ENCODE measurements at places on chromosomes 7 and 10.

GRCh38 chr7:42945821-42946626, 13.8 kb downstream of the MRPL32 start:
- no peak for DNase-seq

GRCh38 chr10:105509517-105509916, 868.4 kb downstream of the SORCS3 start:
- no peak for DNase-seq

GRCh38 chr10:102519246-102519825, 15.6 kb downstream of the SUFU start:
- no peak for DNase-seq

- no peak for DNase-seq
These were observed 124.9 kb downstream of the ARHGAP12 start for GRCh38 chr10:31803606-31804351.

DNA sequence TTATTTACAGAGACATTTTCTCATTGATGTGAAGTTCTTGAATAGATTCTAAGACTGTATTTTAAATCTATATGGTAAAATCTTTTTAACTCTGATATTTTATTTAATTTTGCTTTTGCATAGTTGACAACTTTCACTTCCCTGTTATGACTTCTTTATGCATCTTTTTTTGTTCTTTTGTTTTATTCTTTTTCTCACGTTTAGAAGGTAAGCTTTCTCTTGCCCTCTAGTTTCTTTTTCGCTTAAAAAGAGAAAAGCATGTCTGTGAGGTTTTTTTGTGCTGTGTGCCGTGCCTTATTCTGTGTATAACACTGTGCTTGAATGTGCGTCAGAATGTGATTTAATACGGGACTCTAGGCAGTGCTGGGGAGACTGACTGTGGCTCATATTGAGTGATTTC, 74.7 kb downstream of the AP3M1 start:
- no peak for DNase-seq

DNA sequence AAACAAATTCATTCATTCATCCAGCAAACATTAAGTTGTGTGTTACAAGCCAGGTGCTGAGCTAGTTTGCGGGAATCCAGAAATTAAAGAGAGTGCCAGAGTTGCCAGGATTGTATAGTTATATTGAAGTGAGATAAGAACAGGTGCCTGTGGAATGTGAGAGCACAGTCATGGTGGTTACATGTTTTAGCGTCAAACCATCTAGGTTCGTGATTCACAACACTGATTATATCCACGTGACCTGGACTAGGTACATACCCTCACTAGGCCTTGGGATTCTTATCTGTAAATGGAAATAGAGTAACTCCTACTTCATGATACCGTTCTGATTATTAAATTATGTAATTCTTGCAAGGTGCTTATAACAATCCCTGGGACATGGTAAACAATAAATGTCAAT, 24.5 kb upstream of the CDK1 start:
- no peak for DNase-seq

DNA sequence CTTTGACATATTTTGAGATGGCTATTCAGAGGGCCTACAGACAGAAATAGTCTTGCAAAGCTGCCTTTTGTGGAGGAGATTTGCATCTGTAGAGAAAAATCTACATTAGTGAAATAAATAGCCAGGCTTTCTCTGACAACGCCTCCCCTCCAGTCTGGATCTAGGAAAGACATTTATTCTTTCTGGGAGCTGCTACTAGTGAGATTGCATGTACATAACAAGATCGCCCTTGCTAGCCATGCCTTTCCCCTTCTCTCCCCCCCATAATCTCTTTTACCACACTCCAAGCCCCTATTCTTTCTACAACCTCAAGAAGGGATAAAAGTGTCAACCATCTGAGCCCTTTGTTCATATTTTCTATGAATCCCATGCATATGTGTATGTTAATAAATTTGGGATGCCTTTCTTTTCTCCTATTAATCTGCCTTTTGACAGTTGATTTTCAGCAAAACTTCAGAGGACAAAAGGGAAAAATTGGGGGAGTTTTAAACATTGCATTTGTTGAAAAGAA, 194.2 kb downstream of the SNX13 start:
- DNase-seq, result no peak

DNA sequence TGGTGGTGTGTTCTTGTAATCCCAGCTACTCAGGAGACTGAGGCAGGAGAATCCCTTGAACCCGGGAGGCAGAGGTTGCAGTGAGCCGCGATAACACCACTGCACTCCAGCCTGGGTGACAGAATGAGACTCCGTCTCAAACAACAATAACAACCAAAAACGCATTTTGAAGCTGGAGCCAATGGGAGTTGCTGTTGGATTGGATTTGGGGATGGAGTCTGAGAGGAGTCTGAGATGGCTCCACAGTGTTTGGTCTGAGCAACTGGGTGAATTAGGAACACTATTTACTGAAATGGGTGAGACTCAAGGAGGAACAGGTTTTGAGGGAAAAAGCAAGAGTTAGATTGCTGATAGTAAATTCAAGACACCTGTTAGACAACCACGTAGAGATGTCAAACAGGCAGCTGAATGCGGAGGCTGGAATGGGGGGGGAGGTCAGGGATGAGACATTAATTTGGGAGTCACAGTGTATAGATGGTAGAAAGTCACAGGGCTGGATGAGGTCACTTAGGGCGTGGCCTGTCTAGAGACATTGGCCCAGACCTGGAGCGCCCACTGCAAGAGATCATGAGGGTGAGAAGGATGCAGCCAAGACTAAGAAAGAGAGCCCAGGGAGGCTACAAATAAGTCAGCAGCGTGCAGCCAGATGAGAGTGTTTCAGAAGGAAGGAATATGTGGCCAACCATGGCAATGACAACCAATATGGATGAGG, 56.4 kb downstream of the CYCS start:
- no peak for DNase-seq

DNA sequence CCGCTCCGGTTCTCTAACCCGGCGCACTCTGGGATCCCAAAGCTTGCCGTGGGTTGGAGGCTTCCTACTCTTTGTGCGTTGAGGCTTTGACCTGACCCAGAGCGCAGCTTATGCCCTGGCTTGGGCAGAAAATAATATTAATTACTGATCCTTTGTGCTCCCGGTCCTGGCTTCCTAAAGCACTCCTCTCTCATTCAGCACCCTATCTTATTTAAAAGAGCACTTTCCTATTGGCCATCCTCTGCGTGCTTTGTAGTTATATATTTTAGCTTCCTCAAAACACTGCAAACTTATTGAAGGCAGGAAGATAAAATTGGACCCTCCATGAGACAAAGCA, 466.0 kb downstream of the XPNPEP1 start:
- DNase-seq, result no peak

- DNase-seq, result no peak
These were observed 44.8 kb downstream of the SHTN1 start for GRCh38 chr10:116960066-116960776.

GRCh38 chr7:77537778-77538280, 734 bp downstream of the PTPN12 start:
- DNase-seq, result peak; percentile 78

DNA sequence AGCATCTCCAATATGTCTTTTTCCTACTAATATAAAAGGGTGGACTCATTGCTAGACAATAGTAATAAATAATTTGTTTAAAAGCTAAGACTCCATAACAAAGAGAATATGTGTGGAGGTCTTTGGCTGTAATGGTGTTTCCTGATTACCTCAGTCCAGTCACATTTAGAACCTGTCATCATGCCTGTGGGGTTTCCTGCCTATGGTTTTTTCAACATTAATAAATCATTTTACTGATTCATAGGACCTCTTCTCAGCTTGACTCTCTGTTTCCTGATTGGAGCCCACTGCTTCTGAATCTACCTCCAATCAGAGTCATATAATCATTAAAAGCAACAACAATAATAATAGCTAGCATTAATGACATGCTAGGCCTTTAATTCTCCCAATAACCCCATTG, 52.4 kb upstream of the GNAI1 start:
- DNase-seq, result no peak

GRCh38 chr10:100993986-100994708, 5.5 kb upstream of the LZTS2 start:
- peak; percentile 50 for DNase-seq

- no peak for DNase-seq
These were observed 7.6 kb upstream of the ERVW-1 start for GRCh38 chr7:92485267-92485892.

GRCh38 chr10:70379581-70380176, 2.7 kb downstream of the LRRC20 start:
- DNase-seq, result peak; percentile 42

GRCh38 chr7:73446682-73447081, 13.1 kb downstream of the FZD9 start:
- no peak for DNase-seq

GRCh38 chr10:82908751-82909150, 1033.8 kb downstream of the NRG3 start:
- DNase-seq, result no peak

DNA sequence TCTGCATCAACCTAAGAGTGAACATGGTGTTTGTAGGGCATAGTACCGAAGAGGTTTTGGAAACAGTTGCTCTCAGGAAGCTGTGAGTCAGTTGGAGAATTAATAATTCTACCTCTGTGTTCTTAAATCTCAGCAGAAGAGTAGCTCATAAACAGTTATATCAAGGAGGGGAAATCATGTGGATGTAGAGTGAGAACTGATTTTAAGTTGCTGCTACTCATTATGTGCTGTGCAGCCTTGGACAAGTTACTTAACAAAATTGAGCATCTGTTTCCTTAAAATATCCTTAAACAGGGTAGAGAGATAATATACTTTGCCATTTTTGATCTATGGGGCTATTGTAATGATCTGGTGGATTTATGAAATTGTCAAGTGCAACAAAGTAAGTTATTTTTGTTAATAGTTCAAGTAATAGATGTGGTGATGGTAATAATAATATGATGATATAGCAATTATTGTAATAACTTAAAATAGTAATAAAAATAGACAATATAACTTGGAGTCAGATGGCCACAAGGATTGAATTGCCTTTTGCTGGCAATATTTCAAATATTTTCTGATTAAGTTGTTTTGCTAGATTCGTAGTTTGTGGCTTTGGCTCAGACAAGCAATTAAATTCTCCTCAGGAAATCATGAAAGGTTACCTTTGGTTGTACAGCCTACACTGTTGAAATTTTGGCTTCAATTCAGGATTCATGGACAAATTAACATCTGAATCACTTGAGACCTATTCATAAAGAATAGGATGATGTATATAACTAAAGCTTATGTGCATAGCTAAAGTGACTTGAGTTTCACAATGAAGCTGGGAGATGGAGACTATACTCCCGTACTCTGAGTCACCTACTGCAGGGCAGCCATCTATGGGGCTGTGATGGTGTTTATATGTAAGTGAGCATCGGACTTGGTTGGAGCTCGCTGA, 228.5 kb downstream of the CDK14 start:
- no peak for DNase-seq

- peak; percentile 25 for DNase-seq
These were observed 100.8 kb downstream of the MICALL2 start for GRCh38 chr7:1358376-1359050.

DNA sequence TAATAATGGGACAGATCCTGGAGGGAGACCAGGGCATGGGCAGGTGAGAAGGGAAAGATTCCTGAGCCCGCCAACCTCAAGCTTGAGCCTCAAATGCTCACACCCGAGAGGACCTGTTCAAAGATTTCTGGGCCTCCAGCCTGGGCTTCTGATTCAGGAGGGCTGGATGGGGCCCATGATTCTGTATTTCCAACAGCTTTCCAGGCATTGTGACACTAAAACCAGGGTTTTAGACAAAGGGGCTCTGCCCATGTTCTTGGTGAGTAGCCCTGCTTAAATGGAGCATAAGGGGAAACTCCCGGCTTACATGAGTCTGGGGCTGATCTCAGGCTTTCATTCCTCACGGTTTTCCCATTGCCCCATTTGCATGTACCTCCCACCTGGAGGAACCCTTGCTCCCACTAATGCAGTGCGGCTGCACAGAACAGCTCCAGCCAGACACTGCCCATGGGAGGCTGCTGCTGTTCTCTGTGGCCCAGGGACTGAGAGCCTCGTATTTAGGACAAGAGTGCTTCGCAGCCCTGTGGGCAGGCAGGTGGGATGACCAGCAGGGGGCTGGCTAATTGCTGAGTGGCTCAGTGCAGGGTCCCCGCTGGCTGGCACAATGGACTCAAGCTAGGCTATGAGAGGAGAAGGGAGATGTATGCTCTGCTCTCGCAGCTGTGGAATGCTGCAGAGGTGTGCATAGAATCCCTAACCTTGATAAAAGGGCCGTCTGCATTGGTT, 135.3 kb upstream of the COBL start:
- no peak for DNase-seq

- DNase-seq, result no peak
These were observed 19.1 kb downstream of the TMEM176B start for GRCh38 chr7:150781103-150781502.

- peak; percentile 91 for DNase-seq
These were observed 34.3 kb upstream of the PTF1A start for GRCh38 chr10:23157691-23158369.

- peak; percentile 69 for DNase-seq
These were observed 53.1 kb upstream of the COBL start for GRCh38 chr7:51369746-51370145.

DNA sequence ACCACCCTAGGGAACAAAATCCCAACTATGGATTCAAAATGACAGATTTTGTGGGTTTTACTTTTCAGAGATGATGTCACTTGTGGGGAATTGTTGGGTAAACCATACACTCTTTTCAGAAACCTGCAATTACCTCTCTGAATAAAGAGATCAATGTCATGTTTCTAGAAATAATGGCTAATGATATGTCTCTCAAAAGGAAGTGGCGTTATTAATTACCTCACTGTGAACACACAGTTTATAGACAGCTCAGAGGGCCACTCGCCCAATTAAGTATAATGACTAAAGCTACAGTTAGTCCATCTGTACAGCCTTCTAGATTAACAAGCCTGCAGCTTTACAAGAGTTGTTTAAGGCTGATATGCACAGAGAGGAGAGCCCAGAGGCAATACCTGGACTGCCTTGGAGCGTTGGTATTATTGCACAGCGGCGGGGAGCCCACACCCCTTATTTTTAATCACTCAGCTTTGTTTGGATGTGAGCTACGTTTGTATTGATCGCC, 79.5 kb downstream of the RAB11FIP2 start:
- no peak for DNase-seq

DNA sequence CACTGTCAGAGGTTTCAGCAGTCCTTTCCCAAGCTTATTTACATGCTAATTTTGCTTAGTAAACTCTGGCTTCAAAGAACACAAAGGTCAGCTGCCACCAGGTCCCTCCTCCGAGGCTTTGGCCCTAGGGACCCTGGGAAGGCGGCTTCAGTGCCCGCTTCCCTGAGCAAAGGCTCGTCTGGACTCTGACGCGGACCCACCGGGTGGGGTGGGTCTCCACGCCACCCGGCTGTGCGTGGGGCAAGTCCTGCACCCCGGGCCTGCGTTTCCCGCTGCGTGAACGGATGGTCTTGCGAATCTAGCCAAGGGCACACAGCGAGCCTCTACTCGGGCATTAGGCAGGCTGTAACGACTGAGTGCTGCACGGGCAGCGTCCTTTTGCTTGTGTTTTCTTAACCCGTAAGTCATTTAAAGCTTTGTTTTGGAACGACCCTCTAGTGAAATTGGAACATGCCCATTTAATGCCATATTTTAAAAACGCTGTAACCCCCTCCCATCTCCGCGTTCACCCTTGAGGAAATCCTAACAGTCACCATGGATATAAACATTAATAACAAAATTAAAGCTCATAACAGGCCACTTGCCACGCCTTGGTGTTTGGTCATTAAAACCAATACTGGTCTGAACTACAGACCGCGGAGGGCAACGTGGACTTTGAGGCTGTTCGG, 828 bp downstream of the BNIP3 start:
- peak; percentile 66 for DNase-seq
